ENCODE measurements at places on chromosomes 12 and 14. TPM values are rescaled to one million over a fixed set of nuclear protein-coding genes. Genes with fewer than 3 reads are reported as not detected.

Gene ZBTB42
- 6.3 TPM for polyA plus RNA-seq

- no peak for DNase-seq
Observed at GRCh38 chr12:107477018-107477417, 208.6 kb upstream of the PWP1 start.

Gene RFX4
- polyA plus RNA-seq, result not detected

Gene BCL11B
- polyA plus RNA-seq, result 0.27 TPM

Gene PLEKHD1
- polyA plus RNA-seq, result 0.04 TPM

- no peak for DNase-seq
Observed at GRCh38 chr12:76085520-76085868, 1.0 kb upstream of the NAP1L1 start.

Gene NEUROD4
- not detected for polyA plus RNA-seq

GRCh38 chr14:101821528-101821927 lies 60.0 kb downstream of the PPP2R5C start:
- no peak for DNase-seq

GRCh38 chr12:39047539-39048262 lies 142.3 kb upstream of the CPNE8 start:
- no peak for DNase-seq

Gene MGAT2
- polyA plus RNA-seq, result 20.5 TPM

DNA sequence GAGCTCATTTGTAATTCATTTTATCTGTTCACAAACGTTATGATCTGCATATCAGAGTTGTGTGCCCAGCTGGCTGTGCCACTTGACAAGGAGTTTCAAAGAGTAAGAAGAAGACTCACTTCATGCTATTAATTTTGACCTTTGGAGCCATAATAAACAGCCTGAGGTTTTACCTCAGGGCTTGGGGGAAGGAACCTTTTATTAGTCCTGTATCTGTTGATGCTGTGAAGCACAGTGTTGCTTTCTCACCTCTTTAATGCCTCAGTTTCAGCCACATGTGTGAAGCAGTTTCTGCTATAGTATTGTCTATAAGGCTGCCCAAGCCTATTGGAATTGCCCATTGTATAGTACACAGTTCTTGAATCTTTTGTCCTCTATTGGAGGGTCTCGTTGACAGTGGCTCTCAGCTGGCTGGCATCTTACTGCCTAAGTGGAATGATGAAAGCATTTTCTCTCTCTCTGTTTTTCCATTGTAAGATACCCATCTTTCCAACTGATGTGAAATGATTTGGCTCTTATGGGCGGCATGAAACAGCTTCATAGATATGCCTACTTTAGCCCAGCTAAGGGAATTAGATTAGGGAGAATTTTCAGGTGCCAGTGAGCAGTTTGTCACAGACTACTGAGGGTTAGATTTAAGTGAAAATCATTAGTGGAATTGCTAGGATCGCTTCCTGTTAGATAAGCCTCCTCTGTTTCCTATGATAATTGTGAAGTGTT lies 34.7 kb downstream of the GPATCH2L start:
- DNase-seq, result no peak

GRCh38 chr14:95903165-95903564 lies 26.5 kb downstream of the TUNAR start:
- DNase-seq, result no peak

- DNase-seq, result no peak
Observed at GRCh38 chr12:5923751-5924150, 21.3 kb downstream of the ANO2 start.

DNA sequence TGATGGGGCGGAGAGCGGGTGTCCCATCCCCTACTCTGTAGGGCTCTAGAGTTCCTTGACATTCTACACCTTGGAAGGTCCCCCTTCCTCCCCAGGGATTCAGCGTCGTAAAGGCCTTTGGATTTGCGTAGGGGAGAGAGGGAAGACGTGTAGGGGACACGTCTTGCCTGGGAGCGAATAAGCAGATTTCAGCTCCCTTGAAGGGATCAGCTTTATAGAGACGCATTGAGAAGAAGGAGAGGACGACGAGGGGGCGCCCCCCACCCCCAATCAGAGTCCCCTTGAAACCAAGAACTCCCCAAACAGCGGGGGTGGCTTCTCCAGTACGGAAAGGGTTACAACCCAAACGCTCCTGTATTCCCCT lies 324 bp downstream of the CALCOCO1 start:
- DNase-seq, result no peak

- DNase-seq, result peak; percentile 57
Observed at GRCh38 chr14:32329146-32329545, at the start of gene AKAP6. Gene AKAP6, plus strand, starts transcription at chr14:32329298. Its CDS starts 104,196 bp downstream, at chr14:32433494.

DNA sequence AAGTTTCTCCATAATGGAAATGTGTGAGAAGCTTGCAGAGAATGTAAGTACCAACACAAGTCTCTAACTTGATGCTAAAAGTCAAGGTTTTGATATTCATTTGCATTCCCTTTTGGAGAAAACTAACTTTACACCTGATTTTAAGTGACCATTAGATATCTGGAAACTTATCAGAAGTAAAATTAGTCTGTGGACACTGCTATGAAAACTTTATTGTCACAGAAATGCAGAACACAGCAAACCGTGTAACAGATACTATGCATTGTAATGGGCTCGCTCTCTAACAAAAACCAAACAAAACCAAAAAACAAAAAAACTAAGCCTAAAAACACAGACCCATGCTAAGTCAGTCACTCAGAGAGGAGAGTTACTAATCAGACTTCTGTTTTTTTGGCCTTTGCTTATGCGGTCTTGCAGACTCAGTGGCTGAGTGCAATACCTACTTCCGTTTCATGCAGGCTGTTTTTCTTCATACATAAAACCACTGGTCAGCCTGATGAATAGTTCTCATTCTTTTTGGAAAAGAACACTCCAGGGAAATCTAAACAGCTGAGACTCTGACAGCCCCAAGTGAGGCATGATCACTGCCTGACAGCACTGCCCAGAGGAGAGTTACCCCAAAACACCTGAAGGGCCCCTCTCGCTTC lies 35.7 kb downstream of the NRDE2 start:
- no peak for DNase-seq

Gene FSCB
- polyA plus RNA-seq, result not detected

DNA sequence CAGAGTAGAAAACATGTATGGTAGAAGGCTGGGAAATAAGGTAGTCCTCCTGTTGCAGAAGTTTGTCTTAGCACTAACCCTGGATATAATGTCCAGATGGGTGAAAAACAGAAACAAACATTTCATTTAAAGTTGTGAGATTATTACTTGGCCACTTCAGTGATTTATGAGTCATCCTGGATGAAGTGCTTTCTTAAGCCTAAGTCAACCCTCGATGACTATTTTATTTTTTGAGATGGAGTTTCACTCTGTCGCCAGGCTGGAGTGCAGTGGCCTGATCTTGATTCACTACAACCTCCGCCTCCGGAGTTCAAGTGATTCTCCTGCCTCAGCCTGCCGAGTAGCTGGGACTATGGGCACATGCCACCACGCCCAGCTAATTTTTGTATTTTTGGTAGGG lies 10.2 kb downstream of the DLST start:
- DNase-seq, result no peak

DNA sequence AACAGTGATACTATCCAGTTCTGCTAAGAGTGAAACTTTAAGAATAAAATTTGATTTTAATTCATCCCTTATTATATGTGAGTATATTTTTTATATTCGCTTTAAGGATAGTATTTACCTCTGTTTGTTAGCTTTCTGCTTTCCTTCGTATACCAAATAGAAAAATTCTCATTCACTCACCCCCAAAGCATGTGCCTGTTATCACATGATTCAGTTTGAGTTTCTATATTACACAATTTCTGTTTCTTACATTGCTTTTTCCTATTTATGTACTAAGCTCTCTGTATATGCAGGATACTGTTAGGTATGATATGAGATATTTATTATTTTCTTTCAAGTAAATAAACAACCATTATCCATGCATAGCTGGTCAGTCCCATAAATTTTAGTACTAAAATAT lies 275.2 kb downstream of the FBXL14 start:
- DNase-seq, result no peak

DNA sequence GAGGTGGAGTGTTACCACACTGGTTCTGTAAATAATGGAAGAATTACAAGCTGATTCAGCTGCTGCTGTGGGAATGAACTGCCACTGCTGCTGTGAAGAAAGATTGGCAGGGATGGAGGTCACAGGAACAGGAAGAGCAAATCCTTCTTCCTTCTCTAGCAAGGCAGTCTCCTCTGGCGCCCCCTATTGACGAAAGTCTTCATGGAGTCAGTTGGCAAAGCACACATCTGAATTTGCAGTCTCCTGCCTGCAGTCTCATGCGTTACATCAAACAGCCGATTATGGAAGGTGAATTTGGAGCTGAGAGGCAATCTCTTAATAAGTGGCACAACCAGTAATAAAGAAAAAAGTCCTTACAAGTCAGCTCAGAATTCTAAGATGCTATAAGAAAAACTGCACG lies 106.0 kb upstream of the TMTC1 start:
- no peak for DNase-seq

Gene NELL2
- polyA plus RNA-seq, result 21.7 TPM

DNA sequence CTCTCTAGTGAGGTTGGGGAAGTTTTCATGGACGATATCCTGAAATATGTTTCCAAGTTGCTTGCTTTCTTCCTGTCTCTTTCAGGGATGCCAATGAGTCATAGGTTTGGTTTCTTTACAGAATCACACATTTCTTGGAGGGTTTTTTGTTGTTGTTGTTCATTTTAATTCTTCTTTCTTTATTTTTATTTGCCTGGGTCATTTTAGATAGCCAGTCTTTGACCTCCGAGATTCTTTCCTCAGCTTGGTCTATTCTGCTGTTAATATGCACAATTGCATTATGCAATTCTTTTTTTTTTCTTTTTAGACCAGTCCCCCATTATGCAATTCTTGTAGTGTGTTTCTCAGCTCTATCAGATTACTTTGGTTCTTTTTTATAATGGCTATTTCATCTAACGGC lies 338.9 kb downstream of the AEBP2 start:
- DNase-seq, result no peak

GRCh38 chr12:50971946-50972345 lies 19.6 kb downstream of the HIGD1C start:
- no peak for DNase-seq

DNA sequence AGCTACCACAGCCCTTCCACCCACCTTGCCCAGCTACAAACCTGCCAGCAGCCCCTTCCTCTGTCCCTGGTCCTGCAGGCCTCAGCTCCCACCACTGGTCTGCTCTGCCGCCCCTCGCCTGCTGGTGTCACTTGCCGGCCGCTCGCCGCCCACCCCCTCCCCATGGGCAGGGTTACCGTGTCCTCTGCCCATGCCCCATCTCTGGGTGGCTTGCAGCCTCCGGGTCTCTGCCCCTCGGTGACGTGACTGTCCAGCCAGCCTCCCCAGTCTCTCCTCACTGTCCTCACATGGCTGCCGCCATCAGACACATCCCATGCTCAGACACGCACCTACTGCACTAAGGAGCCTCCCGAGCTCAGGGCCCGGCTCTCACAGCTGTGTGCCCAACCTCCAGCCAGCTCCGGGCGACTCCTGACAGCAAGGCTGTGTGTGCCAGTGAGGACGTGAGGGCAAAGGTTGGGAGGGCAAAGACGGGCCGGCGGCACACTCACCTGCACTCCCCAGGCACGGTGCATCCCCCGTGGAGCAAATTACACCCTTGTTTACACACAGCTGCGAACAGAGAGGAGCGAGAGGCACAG lies 13.4 kb downstream of the JAG2 start:
- no peak for DNase-seq

- no peak for DNase-seq
Observed at GRCh38 chr12:123741937-123742572, 20.0 kb upstream of the DNAH10 start.

DNA sequence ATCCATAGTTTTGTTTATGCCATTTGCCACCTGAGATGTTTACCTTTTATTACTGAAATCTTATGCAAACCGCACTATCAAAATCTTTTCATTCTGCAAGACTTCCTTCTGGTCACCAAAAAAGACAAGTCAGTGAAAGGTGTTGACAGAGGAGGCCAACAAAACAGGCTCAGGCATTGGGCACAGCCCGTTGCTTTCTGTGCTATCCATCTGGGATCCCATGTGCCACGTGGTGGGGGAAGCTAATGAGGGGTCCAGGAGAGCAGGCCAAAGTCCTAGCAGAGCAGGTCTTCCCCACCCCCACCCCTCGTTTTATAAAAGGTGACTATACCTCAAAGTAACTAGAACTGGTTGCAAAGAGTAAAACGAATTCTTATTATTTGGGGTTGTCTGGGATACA lies 1.2 kb downstream of the ALDH1L2 start:
- no peak for DNase-seq

DNA sequence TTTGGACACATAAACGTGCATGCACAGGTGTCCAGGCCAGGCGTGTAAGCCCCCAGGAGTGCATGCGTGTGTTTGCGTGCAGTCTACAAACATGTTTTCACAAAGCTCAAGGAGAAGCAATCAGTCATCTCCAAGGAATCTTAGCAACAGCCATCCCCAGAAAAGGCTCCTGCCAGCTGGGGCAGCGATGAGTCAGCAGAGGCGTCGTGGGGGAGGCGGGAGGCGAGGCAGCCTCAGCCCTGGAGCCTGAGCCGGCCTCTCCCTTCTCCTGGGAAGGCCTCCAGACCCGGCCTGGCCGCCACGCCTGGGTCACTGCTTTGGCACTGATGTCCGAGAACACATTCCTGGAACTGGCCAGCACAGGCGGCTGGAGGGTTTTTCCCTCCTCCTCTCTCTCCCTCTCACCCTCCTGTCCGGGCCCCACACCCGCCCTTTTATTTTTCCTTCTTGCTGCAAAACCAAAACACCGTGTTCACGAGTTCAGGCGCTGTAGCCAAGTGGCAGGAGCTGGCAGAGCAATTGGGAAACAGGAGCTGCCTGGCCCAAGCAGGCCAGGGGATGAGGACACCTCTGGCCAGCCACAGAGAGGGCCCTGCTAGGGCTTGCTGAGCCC lies 92.7 kb downstream of the LRRC74A start:
- peak; percentile 84 for DNase-seq

GRCh38 chr12:80173083-80173864 lies 73.9 kb downstream of the OTOGL start:
- no peak for DNase-seq

- no peak for DNase-seq
Observed at GRCh38 chr12:880656-881055, 68.8 kb downstream of the RAD52 start.

All from urinary bladder (tissue), 4 donors.